ENCODE measurements at places on chromosomes 13 and 19.
A peak's percentile ranks its signal among the peaks of the same experiment; 100 is the strongest.

- DNase-seq: no peak
Observed at GRCh38 chr13:86003029-86003428, 203.8 kb upstream of the SLITRK6 start.

DNA sequence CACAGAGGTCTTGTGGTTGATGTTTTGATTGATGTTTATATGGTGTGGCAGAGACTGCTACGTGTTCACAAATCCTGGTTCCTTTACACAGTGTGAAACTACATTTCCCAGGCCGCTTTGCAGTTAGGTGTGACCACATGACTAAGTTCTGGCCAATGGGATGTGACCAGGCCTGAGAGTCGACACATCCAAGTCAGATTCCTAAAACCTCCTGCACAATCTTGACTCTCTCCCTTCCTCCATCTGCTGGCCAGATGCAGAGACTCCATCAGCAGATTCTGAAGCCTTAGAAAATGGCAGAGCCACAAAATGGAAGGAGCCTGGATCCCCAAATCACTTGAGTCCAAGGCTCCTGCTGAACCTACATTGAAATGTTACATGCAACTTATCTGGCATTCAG is 12.6 kb downstream of the CD37 start:
- DNase-seq: peak; percentile 35

DNA sequence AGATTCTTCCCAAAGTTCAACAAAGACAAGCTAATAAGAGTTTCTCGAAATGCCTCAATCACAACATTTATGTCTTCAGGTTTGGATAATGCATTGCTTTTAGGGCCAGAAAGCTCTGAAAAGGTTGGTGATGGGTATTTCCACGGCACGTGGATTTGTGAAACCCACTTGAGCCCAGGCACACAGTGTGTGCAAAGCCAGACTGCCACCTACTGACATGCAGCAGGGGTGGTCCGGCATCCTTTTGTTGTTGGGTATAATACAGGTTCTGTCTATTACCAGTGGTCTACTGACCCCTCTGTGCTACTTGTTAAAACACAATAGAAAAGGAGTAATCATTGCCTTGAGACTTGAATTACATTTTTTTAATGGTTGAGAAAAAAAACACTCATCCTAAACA is 225.6 kb downstream of the RAP2A start:
- DNase-seq: no peak

DNA sequence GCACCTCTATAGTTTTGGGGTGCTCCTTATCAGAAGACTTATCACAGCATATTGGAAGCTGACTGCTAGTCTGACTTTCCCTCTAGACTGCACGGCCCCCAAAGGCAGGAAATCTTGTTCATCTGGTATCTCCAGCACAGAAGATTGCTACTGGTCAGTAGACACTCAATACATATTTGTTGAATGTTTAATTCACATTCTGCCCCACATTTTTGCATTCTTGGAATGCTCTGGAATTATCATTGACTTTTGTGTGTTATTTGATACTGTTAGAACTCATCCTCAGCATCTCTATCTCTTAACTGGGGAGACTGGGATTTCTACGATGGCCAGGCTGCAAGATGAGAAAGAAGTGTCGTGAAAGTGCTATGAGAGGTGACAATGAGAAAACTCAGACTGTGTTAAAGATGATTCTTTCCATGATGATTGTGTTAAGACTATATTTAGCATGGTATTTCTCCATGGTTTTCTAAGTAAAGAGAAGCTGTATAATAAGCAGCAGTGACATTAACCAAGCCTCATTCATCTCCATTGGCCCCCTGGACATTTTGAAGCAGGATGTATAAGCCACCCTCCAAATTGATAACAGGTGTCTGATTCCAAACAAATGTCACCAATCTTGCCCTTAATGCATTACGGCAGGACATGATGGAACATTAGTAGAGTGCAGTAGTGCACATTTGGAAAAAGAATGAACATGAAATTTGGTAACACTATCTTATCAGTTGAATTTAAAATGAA is 440.9 kb downstream of the RFC3 start:
- no peak for DNase-seq

DNA sequence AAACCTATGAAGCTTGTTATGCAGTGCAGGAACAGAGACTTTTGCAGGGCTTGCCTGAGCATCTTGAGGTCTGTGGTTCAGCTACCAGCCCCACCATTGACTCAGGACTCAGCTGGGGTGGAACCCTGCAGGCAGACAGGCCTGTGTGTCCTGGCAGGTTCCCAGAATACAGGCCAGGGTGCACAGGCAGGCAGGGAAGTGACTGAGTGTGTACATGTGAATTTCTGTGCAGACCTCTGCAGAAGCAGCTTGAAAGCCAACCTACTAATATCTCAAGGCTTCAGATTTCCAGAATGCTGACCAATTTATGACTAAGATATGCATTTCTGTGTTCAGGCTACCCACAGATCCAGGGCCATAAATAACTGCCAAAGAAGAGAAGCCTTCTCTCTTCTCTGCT is 254.4 kb downstream of the DLEU7 start:
- DNase-seq: no peak

DNA sequence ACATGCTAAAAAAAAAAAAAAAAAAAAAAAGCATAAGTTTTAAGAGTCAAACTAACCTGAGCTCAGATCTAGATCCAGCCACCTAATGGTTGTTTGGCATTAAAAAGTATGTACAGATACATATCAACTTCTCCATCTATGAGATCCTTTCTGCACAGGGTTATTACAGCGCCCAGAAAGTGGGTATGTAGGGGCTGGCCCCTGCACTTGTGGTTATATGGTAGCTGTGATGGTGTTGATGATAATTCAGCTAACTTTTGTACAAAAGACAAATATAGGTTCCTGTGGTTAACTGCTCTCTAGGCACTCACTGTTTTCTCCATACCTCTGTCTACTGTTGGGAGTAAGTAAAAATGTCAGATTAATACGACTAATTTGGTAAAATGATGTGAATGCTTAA is 81.7 kb downstream of the TNFRSF19 start:
- no peak for DNase-seq

DNA sequence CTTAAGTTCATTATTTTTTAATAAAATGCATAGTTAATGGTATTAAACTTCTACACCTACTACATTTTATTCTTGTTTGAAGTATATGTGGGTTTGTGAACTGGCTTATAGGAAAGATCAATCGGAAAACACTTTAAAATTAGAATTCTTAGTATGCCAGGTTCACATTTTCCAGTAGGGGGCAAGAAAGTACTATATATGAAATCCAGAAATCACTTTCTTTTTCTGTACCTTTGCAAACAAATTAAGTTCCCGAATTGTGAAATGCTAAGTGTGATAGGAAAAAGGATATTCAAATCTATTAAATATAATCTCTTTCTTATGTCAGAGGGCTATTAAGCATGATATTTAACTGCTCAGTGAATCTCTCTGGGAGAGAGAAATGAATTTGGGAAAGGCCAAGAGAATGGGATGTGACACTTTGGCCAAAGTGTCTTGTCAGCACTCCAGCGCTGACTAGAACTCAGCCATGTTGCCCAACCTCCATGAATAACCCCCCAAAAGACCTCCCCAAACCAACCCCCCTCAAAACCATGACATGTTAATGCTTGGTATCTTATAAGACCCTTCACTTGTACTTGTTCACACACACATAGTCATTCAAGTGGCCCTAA is 122.6 kb upstream of the SLC10A2 start:
- DNase-seq: no peak

- DNase-seq: no peak
Observed at GRCh38 chr19:3979289-3979673, 6.0 kb downstream of the EEF2 start.

DNA sequence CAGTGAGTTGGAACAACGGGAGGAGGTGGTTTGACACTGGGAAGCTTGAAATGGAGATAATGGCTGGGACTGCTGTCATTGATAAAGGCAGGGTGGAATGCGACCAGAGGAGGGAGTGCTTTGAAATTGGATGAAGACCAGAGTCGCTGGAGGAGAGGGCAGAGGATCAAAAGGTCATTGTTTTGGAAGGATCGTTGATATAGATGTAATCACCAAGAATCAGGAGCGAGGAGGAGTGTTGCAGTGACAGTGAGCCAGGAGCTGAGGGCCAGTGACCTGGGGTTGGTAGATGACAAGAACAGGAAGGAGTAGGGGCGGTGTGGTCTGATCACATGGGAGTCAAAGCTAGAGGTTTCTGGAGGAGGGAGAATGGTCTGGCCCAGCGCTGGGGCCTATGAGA is 25.3 kb downstream of the TM9SF2 start:
- no peak for DNase-seq

DNA sequence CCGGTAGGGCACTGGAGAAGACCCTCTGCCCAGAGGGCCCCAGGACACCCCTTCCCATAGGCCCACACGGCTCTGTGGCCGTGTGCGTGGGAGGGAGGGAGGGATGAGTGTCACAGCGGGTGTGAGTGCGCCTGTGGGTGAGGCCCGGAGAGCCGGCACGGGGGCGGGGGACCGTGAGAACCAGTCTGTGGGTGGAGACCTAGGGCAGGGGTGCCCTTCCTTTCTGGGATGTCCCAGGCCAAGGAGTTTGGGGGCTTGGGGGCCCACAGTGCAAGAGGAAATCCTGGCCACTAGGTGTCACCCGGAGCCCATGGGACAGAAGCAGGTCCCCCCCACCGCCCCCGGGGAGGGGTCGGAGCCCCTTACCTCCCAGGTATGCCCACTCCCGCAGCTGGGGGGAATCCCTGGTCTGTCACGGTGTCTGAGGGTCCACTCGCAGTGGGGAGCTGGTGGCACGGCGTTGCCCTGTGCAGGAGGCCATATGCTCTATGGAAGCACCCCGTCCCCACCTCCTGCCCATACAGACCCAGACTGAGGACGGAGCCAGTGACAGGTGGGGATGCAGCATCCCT is 16.0 kb upstream of the SLC7A10 start:
- DNase-seq: no peak

DNA sequence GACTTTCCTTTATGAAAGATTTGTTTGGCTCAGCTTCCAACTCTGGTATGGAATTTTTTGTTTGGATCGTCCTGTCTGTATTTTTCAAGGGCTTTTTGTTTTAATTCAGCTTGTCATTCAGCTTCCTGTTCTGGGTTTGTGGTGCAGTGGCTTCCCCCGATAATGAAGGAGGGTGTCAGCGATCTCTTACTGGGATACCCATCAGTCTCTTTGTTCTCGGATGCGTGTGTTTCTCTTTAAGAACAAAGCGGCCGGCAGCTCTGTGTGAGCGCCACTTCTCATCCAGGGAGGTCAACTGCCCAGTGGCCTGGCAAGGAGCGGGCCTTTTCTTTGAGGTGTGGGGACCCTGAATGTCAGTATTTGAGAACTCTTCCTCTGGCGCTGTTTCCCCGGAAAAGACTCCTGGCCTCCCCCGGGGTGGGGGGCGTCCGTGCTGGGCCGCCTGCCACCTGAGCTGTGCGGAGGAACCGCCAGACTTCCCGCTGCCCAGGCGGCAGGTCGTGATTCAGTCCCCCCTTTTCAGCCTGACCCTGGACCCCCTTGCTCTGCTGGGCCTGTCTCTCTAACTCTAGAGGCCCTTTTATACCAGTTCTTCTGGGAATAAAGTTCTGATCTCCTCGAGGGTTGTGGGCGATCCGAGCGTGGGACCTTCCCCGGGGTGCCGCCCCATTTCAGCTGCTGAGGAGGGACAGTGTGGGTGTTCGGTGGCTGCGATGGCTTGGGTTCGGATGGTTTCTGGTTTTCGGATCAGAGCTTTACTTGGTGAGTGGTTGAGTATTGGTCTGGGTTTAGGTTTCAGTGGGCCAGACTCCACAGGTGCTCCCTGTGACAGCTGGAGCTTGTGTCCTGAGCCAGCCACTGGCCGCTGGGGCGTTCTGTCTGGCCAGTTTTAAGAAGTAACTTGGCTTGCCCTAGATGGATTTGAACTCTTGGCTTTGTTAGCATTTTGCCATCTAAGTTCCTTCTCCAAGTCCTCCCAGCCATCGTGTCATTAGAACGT is 3.4 kb downstream of the SF3A2 start:
- no peak for DNase-seq

DNA sequence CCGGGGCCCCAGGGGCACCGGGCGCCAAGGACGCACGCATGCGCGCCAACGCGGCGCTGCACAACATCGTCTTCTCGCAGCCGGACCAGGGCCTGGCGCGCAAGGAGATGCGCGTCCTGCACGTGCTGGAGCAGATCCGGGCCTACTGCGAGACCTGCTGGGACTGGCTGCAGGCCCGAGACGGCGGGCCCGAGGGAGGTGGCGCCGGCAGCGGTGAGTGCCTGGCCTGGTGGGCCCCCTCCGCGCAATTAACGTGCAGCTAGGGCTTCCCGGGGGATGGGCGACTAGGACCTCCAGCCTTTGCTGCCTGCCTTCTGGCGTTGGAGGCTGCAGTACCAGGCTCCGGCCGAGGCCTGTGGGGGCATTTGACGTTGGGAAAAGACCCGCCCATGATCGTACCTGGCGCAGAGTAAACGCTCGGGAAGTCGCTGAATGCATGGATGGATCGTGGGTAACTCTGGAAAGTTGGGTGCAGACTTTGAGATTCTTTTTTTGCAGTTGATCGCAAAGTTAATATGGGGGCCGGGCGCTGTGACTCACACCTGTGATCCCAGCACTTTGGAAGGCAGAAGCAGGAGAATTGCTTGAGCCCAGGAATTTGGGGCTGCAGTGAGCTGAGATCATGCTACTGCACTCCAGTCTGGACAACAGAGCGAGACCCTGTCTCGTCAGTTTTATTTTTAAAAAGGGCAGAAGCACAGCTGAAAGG is 7.3 kb downstream of the APC2 start:
- DNase-seq: no peak

DNA sequence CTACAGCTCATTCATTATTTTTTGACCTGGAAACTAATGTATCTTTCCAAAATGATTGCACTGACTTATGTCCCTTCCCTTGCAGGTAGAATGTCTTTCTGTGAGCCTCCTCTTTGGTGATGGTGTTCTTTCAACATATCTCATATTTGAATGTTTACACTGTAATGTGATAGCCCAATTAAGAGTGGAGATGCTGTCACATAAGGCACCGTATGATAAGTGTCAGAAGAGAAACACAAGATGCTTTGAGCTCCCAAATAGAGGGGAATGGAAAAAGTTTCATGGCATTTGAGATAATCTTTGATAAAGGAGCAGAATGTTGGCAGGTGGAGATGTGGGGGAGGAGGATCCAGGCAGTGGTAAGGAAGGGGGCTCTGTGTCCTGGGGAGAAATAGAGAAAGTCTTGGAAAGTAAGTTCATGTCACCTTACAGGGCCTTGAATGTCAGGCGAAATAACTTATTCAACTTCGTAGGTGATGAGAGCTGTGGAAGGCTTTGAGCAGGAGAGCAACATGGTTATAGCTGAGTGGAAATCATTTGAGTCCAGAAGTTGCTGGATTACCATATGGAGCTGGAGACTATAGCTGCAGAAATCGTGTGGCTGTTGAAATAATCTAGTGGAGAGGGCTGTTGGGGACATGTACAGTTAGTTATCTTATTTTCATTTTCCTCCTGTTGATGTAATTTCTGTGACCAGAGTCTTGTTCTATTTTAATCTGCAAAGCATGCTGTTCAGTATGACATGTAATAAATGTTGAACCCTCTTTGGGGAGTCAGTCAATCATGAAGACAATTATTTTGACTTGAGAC is 10.3 kb upstream of the RNF113B start:
- no peak for DNase-seq
